Activated CD4-positive, alpha-beta T cell treated with anti-CD3 and anti-CD28 coated beads for 4 hours (primary cell): ENCODE measurements at places on chromosomes 2 and 18.
A peak's percentile ranks its signal among the peaks of the same experiment; 100 is the strongest.

- no peak for DNase-seq
These were observed 75.5 kb downstream of the SNTG2 start for GRCh38 chr2:1026141-1026540.

DNA sequence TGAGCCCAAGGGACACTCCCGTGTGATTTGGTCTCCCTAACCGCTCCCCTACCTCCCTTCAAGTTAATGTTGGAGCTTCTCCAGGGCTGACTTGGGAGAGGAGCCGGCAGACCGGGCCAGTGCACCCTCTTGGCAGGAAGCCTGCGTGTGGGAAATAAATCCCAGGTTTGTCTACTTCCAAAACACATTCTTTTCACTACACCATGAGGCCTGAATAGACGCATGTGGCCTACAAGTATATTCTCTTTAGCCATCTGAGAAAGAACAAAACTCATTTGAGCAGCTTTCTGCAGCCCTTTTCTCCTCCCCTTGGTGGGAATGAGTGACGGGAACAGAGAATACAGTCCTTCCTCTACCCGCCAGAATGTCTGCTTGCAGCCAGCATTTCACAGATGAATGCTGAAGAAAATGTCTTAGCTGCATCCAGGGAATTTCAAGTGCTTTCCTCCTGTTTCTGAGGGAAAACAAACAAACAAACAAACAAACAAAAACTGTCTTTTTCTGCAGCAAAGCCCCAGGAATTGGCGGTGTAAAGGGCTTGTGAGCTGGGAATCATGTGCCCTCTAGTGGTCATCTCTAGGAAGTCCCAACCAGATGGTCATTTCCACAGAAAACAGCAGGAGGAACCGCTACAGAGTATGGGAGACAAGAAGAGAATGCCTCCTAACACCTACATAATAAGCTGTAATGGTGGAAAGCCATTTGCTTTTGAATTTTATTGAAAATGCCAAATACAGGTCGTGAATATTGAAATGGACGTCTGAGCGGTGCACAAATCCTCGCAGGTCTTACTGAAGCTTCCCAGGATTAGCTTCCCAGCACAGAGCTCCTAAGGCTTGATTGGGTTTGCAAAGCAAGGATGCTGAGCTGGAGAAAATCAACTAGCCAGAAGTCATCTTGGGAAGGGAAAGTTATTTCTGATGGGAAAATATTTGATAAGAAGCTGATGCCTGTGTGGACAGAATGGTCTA is 41.2 kb upstream of the DAPL1 start:
- peak; percentile 5 for DNase-seq

DNA sequence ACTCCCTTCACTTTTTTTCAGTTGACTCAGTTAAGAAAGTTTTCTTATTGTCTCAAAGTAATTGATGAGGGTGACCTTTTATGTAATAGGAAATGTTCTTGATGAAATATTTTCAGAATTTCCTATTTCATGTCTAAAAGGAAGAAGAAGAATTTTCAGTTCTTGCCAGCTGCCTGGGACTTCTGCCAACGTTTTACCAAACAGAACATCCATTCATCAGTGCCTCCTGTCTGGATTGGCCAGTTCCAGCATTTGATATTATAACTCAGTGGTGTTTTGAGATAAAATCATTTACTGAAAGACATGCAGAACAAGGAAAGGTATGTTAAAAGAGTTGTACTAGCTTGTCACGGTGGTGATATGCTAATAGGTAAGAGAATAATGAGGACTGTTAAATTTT is 104.7 kb upstream of the MYO3B start:
- DNase-seq = no peak

GRCh38 chr2:70454936-70455544 is 98.6 kb downstream of the TGFA start:
- DNase-seq = no peak

DNA sequence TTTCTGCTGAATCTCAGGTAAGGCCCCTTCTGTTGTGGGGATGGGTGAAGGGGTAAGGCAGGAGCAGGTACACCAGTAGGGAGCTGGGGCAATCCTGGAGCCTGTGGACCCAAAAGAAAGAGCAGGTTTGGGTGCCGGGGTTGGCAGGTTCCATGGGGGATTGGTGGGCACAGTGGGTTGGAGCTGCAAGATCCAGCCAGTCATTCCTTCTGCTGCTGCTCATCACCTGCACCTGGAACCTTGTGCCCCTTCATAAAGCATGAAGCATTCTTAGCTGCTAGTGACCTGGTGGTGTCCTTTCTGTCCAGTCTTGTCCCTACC is 24.9 kb downstream of the FHOD3 start:
- no peak for DNase-seq

DNA sequence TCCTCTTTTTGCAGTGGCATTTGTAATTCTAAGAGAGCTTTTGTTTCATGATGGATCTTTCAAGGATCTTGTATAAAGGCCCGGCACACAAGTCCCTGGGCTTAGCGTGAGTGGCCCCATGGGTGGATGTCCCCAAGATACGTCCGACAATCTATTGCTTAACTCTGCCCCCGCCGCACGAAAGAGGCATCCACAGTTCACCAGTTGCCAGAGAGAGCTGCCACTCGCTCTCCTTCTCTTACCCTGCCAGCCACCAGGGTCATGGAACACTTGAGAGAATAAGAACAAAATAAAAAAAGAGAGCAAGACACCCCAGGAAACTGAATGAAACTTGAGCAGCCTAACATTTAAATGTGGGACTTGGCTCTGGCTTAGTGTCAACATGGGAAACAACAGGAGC is 92.3 kb downstream of the CTAGE1 start:
- no peak for DNase-seq

DNA sequence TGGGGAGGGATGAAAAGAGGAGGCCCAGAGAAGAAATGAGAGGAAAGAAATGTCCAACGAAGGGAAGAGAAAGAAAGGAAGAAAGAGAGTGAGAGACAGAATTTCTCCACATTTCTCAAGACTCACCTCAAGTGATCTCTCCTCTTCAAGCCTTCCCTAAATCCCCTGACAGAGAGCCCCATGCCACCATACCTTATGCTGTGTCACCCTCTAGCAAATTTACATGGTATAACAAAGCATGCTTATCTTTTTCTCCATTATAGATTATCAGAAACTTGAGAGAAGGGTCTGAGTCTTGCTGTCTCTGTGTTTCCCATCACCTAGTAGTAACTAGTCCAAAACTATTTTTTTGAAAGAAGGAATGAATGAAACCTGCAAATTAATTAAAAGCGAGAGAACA is 1208.4 kb downstream of the DPP10 start:
- DNase-seq = no peak

DNA sequence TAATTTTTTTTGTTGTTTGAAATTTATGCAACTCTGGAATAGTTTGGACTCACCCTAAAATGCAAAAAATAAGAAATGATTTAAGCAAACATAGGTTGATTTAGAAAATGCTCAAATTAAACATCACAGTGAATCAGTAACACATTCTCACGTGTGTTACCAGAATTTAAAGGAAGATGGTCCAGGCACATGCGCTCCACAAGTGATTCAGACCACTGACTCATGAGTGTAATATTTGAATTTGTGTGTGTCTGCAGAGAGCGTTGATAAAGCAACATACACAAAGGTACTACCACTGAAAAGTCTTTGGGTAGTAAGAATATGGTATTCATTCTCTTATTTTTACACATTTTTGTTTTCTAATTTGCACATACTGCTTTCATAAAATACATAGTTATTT is 7.9 kb downstream of the SS18 start:
- no peak for DNase-seq

- DNase-seq = no peak
These were observed 16.5 kb downstream of the PTPN2 start for GRCh38 chr18:12867441-12868123.

- DNase-seq = no peak
These were observed 63.6 kb upstream of the TTC21B start for GRCh38 chr2:166017208-166017607.

- peak; percentile 2 for DNase-seq
These were observed 185.3 kb upstream of the ATP5MC3 start for GRCh38 chr2:175366815-175367214.

DNA sequence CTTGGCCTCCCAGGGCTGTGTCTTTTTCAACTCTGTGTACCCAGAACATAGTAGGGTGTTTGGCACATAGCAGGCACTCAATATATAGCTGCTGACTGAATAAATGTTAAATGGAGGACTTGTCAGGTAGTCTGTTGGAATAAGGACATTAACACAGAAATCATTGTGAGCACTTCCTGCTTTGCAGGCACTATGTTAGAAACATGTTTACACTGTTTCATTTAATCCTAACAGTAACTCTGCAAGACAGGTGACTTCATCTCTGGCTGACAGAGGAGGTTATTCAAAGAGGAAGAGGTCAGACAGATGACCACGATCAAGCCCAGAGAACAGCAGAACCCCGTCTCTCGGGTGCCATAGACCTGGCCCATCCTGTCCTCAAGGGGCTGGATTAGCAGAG is 28.0 kb upstream of the PIEZO2 start:
- DNase-seq = no peak

GRCh38 chr2:71379086-71379485 is 47.5 kb downstream of the ZNF638 start:
- no peak for DNase-seq

- DNase-seq = no peak
These were observed 123.9 kb downstream of the MAP2 start for GRCh38 chr2:209547726-209548125.

DNA sequence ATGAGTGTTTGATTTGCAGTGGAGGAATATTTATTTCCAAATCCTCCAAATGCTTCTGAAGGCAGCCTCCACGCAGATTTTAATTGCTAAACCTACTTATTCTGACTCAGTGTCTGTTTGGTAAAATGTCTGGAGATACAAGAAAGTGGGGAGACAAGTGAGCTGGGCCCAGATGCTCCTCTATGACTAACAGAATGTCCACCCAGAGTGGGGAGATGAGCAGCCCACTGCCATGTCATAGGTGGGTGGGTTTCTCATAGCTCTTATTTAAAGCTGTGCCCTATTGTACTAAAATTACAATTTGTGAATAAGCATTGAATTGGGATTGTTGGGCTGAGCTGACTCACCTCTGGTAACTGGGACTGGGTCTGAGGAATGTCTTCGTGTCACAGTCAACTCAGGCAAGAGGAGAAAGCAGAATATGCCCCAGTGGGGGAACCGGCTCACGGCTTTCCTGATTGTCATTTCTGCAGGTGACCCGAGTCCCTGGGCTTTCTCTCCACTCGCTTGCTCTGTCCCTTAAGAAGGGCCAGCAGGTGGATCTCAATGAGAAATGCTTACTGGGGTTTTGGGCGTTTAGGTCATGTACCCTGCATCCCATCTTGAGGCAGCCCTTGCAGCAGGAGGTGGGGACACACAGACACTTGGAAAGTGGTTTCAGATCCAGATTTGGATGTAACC is 116.3 kb upstream of the SPRED2 start:
- no peak for DNase-seq

DNA sequence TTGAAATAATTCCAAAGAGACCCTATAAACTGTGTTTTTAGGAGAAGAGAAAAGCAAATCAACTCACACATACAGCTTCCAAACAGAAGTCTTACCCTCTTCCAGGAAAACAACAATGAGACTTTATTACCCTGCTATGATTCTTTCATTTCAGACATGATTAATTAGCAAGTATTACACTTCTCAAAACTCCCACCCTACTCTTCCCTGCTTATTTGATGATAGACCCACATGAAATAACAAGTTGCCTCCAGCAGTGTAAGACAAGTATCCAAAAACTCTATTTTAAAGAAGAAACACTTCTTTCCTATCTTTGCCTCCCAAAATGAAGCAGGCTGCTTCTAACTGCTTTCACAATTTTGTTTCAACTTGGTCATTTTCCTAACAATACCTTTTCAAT is 4.1 kb downstream of the FIGN start:
- no peak for DNase-seq

DNA sequence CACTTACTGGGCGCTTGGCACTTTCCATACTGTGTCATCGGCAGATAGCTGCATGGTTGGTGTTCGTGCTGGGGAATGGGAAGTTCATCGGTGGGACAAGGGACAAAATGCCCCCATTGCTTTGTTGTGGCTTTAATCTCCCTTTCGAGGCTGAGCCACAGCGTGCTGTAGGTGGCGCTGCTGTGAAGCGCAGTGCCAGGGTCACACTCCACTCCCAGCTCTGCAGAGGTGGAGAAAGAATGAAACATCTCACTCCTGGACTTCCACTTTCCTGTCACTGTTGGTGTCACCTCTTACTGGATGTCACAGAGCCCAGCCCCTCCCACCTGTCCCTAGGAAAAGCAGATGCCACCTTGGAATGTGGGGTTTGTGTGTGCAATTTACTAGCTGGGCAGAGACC is 8.7 kb downstream of the TYMS start:
- no peak for DNase-seq

DNA sequence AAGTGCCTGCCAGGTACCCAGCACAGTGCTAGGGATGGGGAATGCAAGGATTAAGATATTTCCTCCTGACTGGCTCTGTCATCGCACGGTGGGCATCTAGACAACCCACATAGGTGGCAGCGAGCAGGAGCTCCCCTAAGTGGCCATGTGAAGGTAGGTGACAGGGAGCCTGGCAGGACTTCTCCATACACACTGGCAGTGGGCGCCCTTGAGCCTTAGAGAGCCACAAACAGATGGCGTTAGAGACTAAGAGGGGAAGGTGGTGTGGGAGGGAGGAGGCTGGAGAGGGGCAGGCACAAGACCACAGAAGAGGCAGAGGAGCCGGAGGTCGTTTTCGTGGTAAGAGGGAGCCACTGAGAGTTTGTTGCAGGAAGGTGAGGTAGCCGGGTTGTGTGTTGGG is 15.2 kb downstream of the PRELID3A start:
- DNase-seq = no peak

DNA sequence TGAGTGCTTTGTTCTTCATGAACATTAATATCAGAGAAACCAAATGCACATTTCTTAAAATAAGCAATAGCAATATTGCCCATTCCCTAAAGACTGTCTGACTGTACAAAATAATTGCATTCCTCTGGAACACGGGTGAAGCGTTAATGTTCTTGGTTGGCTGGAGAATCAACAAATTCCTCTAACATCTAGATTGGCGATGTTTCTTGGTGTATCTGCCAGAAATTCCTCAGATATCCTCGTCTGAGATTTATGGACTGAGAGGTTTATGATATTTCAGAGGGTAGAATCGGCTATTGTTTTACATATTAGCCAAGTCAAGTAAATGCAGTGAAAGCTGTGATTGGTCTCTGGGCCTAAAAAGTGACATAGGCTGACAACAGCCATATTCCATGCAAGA is 27.1 kb upstream of the SPTBN1 start:
- no peak for DNase-seq

DNA sequence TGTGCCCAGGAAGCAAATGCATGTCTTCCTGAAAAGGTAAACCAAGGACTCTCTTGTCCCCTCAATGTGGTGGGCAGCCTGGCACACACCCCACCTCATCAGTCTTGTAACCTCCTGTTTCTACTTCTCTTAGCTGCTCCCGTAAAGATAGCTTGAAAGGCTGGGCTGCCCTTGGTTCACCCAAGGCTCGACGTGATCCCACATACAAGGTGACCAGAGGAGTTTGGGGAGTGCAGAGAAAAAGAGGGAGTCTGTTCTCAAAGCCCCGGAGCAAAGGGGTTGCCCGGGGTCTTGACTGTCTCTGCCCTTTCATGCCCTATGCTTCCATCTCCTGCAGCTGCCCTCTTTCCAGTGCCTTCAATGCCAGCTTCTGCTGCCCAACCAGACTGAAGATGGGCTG is 18.3 kb upstream of the FOSL2 start:
- DNase-seq = no peak

- DNase-seq = no peak
These were observed 11.2 kb downstream of the ANKAR start for GRCh38 chr2:189685540-189686229.

- DNase-seq = no peak
These were observed 21.8 kb downstream of the SPTBN1 start for GRCh38 chr2:54477896-54478295.

- DNase-seq = no peak
These were observed 35.0 kb upstream of the PTMA start for GRCh38 chr2:231673348-231673770.
